Esophagus muscularis mucosa (tissue), 4 donors: ENCODE measurements at places on chromosomes 6 and 20. TPM values are rescaled to one million over a fixed set of nuclear protein-coding genes. Genes with fewer than 3 reads are reported as not detected.

ULBP2 gene
- total RNA-seq = 0.39 TPM

PRPH2 gene
- 2.0 TPM for total RNA-seq

TAGAP gene
- 2.1 TPM for total RNA-seq

MAP7 gene
- total RNA-seq = 2.2 TPM

ESR1 gene
- total RNA-seq = 1.8 TPM

CNPY3 gene
- total RNA-seq = 34.0 TPM

WFDC5 gene
- not detected for total RNA-seq

VNN1 gene
- total RNA-seq = 2.7 TPM

EYA2 gene
- total RNA-seq = 1.2 TPM

SAMD3 gene
- not detected for total RNA-seq

DNA sequence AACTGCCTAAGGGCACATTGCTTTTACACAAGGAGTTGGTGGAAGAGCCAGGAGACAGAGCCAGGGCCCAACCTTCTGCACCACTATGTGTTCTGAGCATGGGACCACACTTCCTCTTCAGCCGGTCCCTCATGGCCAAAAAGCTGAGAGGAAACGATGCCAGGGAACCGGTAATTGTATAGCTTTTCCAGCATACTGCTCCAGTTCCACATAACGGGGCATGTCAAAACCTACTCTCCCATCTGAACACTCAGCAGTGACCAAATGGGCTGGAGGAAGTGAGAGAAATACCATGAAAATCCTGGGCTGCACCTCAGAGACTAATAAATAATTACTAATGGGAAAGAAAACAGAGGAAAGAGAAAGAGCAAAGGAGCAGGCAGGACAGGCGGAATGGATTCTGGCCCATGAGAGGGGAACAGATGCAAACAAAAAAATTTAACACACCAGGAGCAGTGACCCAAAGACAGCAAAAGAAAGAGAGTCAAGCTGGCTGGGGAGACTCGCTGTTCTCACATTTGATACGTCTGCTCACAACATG, 52.0 kb upstream of the BMP2 start:
- H3K27me3 ChIP-seq = no peaks in the 10 kb centered on the region
- DNase-seq = no peak
- H3K4me1 ChIP-seq = no peaks in the 10 kb centered on the region
- H3K4me3 ChIP-seq = no peak overlapping the region
- no peaks in the 10 kb centered on the region for H3K36me3 ChIP-seq

DNA sequence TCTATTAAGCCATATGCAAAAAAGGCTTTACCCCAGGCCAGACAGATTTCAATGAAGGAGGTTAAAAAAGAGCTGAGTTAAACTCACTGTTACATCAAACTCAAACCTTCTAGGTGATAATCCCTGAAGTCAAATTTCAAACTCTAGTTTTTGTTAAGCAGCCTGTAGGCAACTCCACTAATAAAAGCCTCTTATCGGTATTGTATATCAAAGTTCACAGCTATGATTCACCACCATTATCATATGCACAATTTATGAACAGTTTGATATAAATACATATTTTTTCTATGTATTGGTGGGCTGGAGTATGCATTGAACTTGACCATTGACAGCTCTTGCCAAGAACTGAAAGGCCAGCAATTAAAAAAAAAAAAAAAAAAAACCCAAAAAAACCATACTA, 308.2 kb downstream of the BTBD3 start:
- H3K4me3 ChIP-seq = no peak overlapping the region
- H3K27me3 ChIP-seq = no peaks in the 10 kb centered on the region
- H3K36me3 ChIP-seq = no peaks in the 10 kb centered on the region
- no peaks in the 10 kb centered on the region for H3K4me1 ChIP-seq
- no peak for DNase-seq

GRCh38 chr20:16551607-16552006, 21.6 kb downstream of the KIF16B start:
- H3K4me3 ChIP-seq = no peak overlapping the region
- no peak overlapping the region for H3K27ac ChIP-seq
- no peaks in the 10 kb centered on the region for H3K36me3 ChIP-seq
- no peak for DNase-seq
- peaks cover 20% of the 10 kb centered on the region for H3K4me1 ChIP-seq

GRCh38 chr6:161489626-161490306, 215.9 kb upstream of the AGPAT4 start:
- H3K4me1 ChIP-seq = peaks cover 11% of the 10 kb centered on the region
- no peak overlapping the region for H3K4me3 ChIP-seq
- no peak for DNase-seq
- no peaks in the 10 kb centered on the region for H3K27me3 ChIP-seq

- no peak overlapping the region for H3K27ac ChIP-seq
- H3K27me3 ChIP-seq = no peaks in the 10 kb centered on the region
- peaks cover 50% of the 10 kb centered on the region for H3K4me1 ChIP-seq
- H3K4me3 ChIP-seq = no peak overlapping the region
Measured at GRCh38 chr6:149235130-149235561, 82.4 kb upstream of the TAB2 start.

- H3K4me1 ChIP-seq = no peaks in the 10 kb centered on the region
- no peak for DNase-seq
- H3K4me3 ChIP-seq = no peak overlapping the region
- H3K36me3 ChIP-seq = no peaks in the 10 kb centered on the region
- no peak overlapping the region for H3K27ac ChIP-seq
Measured at GRCh38 chr20:42309050-42309449, 690.9 kb upstream of the CHD6 start.

- DNase-seq = no peak
- H3K4me3 ChIP-seq = no peak overlapping the region
- no peaks in the 10 kb centered on the region for H3K36me3 ChIP-seq
- no peaks in the 10 kb centered on the region for H3K27me3 ChIP-seq
- no peak overlapping the region for H3K27ac ChIP-seq
Measured at GRCh38 chr6:163872335-163872734, 457.8 kb downstream of the QKI start.

GRCh38 chr6:35808688-35809087, 3.5 kb downstream of the LHFPL5 start:
- no peak overlapping the region for H3K4me3 ChIP-seq
- DNase-seq = no peak
- peaks cover 5% of the 10 kb centered on the region for H3K4me1 ChIP-seq
- H3K27me3 ChIP-seq = peaks cover 61% of the 10 kb centered on the region
- no peak overlapping the region for H3K27ac ChIP-seq
- no peaks in the 10 kb centered on the region for H3K36me3 ChIP-seq

GRCh38 chr20:52230409-52230808, 38.8 kb upstream of the ZFP64 start:
- no peak for DNase-seq
- H3K27me3 ChIP-seq = no peaks in the 10 kb centered on the region
- no peaks in the 10 kb centered on the region for H3K4me1 ChIP-seq
- H3K27ac ChIP-seq = no peak overlapping the region

- peaks cover 93% of the 10 kb centered on the region for H3K4me1 ChIP-seq
- H3K36me3 ChIP-seq = no peaks in the 10 kb centered on the region
- H3K27ac ChIP-seq = peak overlapping the region; percentile 97
Measured at GRCh38 chr20:36467076-36467999, 74.0 kb upstream of the MYL9 start.

- H3K4me3 ChIP-seq = no peak overlapping the region
- H3K27me3 ChIP-seq = no peaks in the 10 kb centered on the region
- peaks cover 3% of the 10 kb centered on the region for H3K4me1 ChIP-seq
- H3K27ac ChIP-seq = no peak overlapping the region
Measured at GRCh38 chr6:8069151-8069550, 5.0 kb upstream of the BLOC1S5 start.

GRCh38 chr6:110414669-110415068, 706 bp downstream of the DDO start:
- no peaks in the 10 kb centered on the region for H3K27me3 ChIP-seq
- peak overlapping the region; percentile 80 for H3K27ac ChIP-seq
- no peak overlapping the region for H3K4me3 ChIP-seq
- peaks cover 25% of the 10 kb centered on the region for H3K4me1 ChIP-seq

GRCh38 chr20:59778615-59779200, 154.7 kb downstream of the SYCP2 start:
- H3K27me3 ChIP-seq = no peaks in the 10 kb centered on the region
- peak; percentile 83 for DNase-seq
- H3K4me1 ChIP-seq = no peaks in the 10 kb centered on the region
- no peak overlapping the region for H3K4me3 ChIP-seq
- H3K27ac ChIP-seq = no peak overlapping the region

DNA sequence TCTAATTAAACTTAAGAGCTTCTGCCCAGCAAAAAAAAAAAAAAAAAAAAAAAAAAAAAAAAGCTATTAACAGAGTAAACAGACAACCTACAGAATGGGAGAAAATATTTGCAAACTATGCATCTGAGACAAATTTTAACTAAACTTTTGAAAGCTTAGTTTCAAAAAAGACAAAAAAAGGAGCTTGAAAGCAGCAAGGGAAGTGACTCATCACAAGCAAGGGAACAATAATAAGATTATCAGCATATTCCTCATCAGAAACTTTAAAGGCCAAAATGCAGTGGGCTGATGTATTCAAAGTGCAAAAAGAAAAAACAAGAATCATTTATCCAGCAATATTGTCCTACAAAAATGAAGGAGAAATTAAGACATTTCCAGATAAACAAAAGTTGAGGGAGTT, 158.6 kb downstream of the RNF144B start:
- no peak for DNase-seq
- no peak overlapping the region for H3K27ac ChIP-seq
- H3K27me3 ChIP-seq = no peaks in the 10 kb centered on the region
- H3K4me1 ChIP-seq = no peaks in the 10 kb centered on the region

DNA sequence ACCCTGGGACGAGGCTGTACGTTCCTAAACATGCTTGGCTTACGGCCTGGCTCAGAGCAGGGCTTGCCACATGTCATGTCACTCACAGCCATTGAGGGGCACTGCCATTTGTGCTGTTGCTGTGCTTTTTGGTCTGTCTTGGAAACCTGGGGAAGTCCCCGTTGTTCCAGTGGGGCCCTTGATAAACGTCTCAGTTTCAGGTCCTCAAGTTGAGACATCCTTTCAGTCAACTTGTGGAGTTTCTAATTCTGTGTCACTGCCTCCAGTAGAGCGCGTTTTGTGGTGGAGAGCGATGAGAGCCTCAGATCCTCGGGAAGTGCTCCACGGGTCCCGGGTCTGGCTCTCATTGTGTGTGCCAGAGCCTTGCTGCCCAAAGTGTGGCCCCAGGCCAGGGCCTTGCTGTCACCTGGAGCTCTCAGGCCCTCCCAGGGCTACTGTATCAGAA, 43.0 kb upstream of the CCR6 start:
- no peaks in the 10 kb centered on the region for H3K27me3 ChIP-seq
- H3K4me1 ChIP-seq = no peaks in the 10 kb centered on the region
- DNase-seq = no peak

DNA sequence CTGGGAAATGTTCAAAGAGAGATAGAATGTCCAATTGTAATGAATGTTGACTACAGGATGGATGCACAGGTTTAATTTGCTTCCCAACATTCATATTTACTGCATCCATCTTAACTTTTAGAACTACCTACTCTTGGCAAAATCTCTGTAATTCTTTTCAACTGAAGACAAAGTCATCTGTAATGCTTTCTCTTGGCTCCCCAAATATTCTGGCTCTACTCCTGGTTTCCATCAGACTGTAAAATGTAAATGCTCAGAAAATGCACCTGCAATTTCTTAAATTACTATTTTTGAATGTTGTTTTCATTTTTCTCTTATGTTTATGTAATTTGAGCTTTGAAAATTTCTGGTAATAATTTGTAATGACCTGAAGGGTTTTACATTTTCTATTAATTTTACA, 480.8 kb upstream of the IMPG1 start:
- no peaks in the 10 kb centered on the region for H3K36me3 ChIP-seq
- no peak for DNase-seq
- H3K27me3 ChIP-seq = no peaks in the 10 kb centered on the region
- H3K4me3 ChIP-seq = no peak overlapping the region
- no peaks in the 10 kb centered on the region for H3K4me1 ChIP-seq

DNA sequence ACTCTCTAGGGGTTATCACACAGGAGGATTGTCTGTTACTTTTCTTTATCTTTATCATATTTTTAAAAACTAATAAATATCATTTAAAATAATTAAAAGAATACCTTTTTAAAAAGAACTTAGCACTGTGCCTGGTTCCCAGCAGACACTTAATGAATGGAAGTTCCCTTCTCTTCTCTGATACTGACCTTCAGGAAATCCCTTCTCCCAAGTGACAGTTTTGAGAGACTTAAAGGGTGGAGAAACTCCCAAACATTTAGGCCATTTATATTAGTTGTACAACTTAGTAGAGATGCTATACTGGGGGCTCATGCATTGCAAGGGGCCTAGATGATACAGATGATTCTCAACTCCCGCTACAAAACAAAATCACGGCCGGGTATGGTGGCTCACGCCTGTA, 18.5 kb downstream of the MAP1LC3A start:
- DNase-seq = no peak
- H3K27ac ChIP-seq = no peak overlapping the region
- H3K4me3 ChIP-seq = no peak overlapping the region
- H3K36me3 ChIP-seq = peaks cover 32% of the 10 kb centered on the region

- no peaks in the 10 kb centered on the region for H3K27me3 ChIP-seq
- H3K27ac ChIP-seq = no peak overlapping the region
- peak overlapping the region; percentile 57 for H3K4me3 ChIP-seq
Measured at GRCh38 chr6:5851261-5851757, 155.4 kb downstream of the NRN1 start.

GRCh38 chr20:54084193-54084592, 13.8 kb upstream of the BCAS1 start:
- no peaks in the 10 kb centered on the region for H3K36me3 ChIP-seq
- H3K4me1 ChIP-seq = no peaks in the 10 kb centered on the region
- H3K4me3 ChIP-seq = no peak overlapping the region
- no peak for DNase-seq

- no peak for DNase-seq
- no peak overlapping the region for H3K27ac ChIP-seq
- H3K27me3 ChIP-seq = no peaks in the 10 kb centered on the region
- no peaks in the 10 kb centered on the region for H3K4me1 ChIP-seq
Measured at GRCh38 chr6:81575442-81575841, 177.0 kb downstream of the TENT5A start.

- no peaks in the 10 kb centered on the region for H3K36me3 ChIP-seq
- H3K27ac ChIP-seq = no peak overlapping the region
- no peak for DNase-seq
- no peak overlapping the region for H3K4me3 ChIP-seq
- no peaks in the 10 kb centered on the region for H3K27me3 ChIP-seq
Measured at GRCh38 chr20:11401988-11402387, 515.7 kb upstream of the BTBD3 start.

DNA sequence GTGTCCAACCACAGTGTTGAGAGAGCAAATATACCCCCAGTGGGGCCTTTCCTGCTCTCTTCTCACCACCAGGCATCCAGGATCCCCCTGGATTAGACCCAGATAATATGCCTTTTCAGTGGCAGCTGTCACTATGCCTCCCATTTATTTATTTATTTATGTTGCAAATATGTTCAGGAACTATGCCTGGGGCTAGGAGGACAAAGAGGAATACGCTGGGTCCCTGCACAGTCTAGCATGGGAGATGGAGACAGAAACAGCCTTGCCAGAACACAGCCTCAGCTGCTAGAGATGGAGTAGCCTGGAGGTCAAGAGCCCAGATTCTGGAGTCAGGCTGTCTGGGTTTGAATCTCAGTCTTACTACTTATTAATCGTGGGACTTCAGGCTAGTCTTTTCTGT, 74.6 kb upstream of the LRFN2 start:
- H3K27ac ChIP-seq = no peak overlapping the region
- H3K27me3 ChIP-seq = no peaks in the 10 kb centered on the region
- H3K4me1 ChIP-seq = no peaks in the 10 kb centered on the region
- H3K4me3 ChIP-seq = no peak overlapping the region

- H3K27me3 ChIP-seq = no peaks in the 10 kb centered on the region
- DNase-seq = no peak
- H3K27ac ChIP-seq = no peak overlapping the region
- no peaks in the 10 kb centered on the region for H3K36me3 ChIP-seq
Measured at GRCh38 chr6:43950051-43950605, 177.1 kb downstream of the MRPL14 start.

- no peaks in the 10 kb centered on the region for H3K27me3 ChIP-seq
- no peaks in the 10 kb centered on the region for H3K36me3 ChIP-seq
- H3K27ac ChIP-seq = no peak overlapping the region
- H3K4me1 ChIP-seq = no peaks in the 10 kb centered on the region
Measured at GRCh38 chr20:40532103-40532502, 156.9 kb downstream of the MAFB start.
